ENCODE measurements at places on chromosomes 7 and 10. TPM values are rescaled to one million over a fixed set of nuclear protein-coding genes. Genes with fewer than 3 reads are reported as not detected.

DNA sequence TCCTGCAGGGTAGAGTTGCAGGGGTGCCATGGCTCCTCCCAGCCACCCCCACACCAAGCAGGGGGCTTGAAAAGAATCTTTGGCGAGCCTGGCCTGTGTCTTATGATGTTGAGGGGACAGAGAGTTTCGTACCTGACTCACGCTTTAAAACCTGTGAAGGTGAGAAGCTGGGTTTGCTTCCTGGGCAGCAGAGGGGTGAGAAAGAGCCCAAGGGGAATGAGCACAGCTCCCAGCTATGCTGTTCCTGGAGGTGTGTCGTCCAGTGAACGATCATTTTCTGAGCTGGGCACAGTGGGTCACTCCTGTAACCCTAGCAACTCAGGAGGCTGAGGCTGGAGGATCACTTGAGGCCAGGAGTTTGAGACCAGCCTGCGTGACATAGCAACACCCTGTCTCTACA lies 13.5 kb upstream of the ADRB1 start:
- DNase-seq, result no peak

GRCh38 chr7:7709291-7709690 lies 9.1 kb downstream of the RPA3 start:
- DNase-seq, result no peak

LIPK gene
- not detected for total RNA-seq

- DNase-seq, result no peak
Measured at GRCh38 chr7:151491859-151492258, 27.8 kb downstream of the RHEB start.
